Gastroesophageal sphincter (tissue), 4 donors: ENCODE measurements at places on chromosomes 13 and 19.

GRCh38 chr19:31678421-31678820, 329.2 kb upstream of the TSHZ3 start:
- no peak for ATAC-seq

- ATAC-seq, result peak; percentile 58
Observed at GRCh38 chr13:98411617-98412265, 165.2 kb downstream of the STK24 start.

- ATAC-seq, result no peak
Observed at GRCh38 chr19:51091895-51092873, 9.5 kb upstream of the KLK14 start.

- peak; percentile 14 for ATAC-seq
Observed at GRCh38 chr19:34733266-34733745, 737 bp upstream of the ZNF181 start.

DNA sequence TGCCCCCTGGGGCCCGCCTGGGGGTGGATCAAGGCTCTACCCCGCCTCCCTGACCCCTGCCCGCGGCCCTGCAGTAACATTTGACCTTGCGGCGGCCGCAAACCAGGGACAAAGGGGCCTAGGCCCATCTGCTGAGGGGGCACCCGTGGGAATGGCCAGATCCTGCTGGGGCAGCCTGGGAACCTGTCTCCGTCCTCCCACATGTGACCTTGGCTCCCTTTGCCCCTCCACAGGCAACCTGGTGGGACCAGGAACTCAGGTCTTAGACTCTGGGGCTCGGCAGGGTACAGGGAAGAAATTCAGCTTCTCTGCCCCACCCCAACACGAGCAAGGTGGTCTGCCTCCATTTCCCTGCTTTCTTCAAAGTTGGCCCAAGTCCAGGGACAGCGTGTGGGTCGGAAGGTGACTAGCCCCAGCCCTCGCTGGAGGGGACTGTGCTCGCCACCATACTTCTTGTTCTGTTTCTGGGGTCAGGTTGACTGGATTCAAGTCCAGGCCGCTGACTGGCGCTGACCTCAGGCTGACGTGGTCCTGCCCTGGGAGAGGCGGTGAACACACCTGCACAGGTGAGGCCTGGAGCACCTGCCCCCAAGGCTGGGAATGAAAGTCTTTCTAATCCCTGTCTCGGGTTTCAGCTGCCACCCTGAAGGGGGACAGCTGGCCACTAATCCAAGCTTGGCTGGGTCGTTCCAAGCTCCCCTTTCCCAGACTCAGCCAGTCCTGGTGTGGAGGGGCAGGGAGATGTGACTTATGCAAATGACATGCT, 2.5 kb upstream of the NR2F6 start:
- ATAC-seq, result no peak

DNA sequence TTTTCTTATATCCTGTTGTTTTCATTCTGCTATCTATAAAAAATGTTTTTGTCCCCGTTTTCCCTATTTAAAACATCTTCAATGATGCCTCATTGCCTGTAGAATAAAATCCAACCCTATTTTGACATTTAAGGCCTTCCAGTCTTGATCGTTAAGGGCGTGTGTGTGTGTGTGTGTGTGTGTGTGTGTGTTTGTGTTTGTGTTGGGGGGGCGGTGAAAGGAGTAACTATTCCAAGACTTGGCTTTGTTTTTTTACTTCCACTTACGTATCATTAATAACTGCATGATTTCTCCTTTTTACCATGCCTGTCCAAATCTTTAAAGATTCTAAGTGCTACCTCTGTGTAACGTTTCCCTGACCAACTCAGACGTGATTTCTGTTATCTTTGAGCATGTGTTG, 784 bp downstream of the PIBF1 start:
- ATAC-seq, result no peak

GRCh38 chr19:55087542-55087901, 11.9 kb downstream of the EPS8L1 start:
- ATAC-seq, result peak; percentile 5

DNA sequence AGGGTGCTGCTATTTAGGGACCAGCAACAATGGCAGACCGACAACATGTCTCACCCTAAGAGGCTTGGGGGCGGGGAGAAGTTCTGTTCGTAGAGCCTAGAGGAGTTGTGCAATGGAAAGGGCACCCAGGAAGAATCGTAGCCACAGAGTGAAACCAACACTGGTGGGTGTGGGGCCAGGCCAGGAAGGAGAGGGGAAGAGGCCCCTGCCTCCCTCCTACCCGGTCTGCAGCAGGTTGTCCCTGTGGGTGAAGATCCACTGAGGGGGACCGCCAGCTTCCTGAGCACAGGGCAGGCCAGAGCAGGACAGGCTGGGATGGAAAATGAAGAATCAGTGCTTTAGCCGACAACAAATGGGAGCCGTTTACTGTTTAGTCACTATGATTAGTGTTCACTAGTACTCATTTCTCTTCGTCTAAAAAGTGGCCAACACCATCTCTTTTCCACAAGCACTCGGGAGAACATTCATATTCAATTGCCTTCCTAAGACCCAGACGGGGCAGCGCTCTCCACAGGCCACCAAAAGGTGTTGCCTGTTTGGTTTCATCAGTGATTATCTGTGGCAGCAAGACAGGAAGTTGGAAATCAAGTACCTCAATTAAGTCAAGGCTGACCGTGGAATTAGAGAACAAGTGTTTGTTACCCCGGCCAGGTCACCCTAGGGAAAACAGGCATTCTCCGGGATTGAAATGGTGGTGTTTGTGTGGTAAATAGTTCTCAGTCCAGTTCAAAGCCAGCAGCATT, 1.1 kb upstream of the ATP11A start:
- no peak for ATAC-seq

- ATAC-seq, result peak; percentile 44
Observed at GRCh38 chr13:32426990-32427851, 709 bp downstream of the N4BP2L1 start.

DNA sequence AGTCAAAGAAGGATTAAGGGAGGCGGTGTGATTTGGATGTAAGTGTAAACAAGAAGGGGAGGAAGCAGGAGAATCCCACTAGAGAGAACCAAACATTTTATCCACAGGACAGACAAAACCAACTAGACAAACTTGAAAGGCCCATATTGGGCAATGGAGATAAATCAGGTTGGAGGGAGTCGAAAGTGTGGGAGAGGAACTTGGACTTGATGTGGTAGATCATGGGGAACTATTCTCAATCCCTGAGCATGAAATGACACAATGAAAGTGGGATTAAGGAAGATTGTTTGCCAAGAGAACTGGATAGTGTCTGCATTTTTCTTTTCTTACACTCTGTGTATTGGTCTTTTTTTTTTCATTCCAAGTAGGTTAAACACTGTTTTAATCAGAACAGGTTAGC, 17.9 kb downstream of the GPR183 start:
- no peak for ATAC-seq

GRCh38 chr13:50126263-50126992, 111.2 kb downstream of the KCNRG start:
- ATAC-seq, result no peak

DNA sequence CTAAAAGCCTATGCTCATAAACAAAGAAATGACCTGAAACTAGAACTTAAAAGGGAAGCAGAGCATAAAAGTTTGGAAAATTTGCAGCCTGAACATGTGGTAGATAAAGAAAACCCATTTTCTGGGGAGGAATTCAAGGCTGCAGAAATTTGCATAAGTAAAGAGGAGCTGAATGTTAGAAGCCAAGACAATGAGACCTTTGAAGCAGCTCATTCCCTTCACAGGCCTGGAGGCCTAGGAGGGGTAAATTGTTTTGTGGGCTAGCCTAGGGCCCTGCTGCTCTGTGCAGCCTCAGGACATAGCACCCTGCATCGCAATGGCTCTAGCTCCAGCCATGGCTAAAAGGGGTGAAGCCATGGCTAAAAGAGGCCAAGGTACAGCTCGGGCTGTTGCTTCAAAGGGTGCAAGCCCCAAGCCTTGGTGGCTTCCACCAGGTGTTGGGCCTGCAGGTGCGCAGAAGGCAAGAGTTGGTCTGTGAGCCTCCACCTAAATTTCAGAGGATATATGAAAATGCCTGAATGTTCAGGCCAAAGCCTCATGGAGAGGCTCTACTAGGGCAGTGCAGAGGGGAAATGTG, 38.3 kb downstream of the ZIC2 start:
- ATAC-seq, result no peak

- ATAC-seq, result no peak
Observed at GRCh38 chr19:51364200-51365106, 1.7 kb downstream of the ETFB start.

GRCh38 chr13:44440046-44440608, 66.5 kb downstream of the SERP2 start:
- ATAC-seq, result no peak

DNA sequence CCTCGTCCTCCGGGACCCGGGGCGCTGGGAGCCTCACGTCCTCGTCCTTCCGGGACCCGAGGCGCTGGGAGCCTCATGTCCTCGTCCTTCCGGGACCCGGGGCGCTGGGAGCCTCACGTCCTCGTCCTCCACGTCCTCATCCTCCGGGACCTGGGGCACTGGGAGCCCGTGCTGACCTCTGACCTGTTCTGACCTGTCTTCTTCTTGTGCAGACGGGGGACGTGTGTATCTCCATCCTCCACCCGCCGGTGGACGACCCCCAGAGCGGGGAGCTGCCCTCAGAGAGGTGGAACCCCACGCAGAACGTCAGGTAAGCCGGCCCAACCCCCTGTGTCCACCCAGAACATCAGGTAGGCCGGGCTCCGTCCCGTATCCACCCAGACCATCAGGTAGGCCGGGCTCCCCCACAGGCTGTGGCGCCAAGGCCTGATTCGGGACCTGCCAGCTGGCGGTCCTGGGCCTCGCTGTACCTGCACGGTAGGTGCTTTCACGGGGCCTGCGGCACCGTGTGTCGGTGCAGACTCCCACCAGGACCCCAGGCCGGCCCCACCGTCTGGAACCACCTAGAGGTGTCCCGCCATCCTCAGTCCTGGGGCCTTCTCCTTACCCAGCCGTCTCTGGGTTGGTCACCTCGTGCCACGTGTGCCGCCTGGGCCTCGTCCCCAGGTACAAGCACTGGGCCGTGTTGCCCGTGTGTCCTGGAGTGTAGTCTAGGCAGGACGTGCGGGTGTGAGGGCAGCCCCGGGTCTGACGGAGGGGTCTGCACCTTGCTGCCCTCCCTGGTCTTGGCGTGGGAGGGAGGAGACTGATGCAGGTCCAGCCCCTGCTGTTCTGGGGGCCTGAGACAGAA, 4.7 kb downstream of the CDC34 start:
- no peak for ATAC-seq

DNA sequence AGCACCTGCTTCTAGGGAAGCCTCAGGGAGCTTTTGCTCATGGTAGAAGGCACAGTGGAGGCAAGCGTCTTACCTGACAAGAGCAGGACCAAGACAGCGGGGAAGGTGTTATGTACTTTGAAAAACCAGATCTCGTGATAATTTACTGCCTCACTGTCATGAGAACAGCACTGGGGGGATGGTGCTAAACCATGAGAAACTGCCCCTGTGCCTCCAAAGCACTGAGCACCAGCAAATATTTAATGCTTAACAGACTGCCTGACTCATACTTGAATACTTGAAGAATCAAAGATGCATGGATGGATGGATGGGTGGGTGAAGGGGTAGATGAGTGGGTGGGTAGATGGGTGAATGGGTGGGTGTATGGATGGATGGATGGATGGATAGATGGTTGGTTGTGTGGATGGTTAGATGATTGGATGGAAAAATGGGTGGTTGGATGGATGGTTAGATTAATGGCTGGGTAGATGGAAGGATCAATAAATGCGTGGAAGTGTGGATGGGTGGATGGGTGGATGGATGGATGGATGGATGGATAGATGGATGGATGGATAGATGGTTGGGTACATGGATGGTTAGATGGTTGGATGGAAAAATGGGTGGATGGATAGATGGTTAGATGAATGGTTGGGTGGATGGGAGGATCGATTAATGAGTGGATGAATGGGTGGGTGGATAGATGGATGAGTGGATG, 101.1 kb upstream of the IPO5 start:
- no peak for ATAC-seq

- ATAC-seq, result peak; percentile 85
Observed at GRCh38 chr19:31408460-31409124, 59.4 kb upstream of the TSHZ3 start.

- ATAC-seq, result no peak
Observed at GRCh38 chr13:92500192-92500591, 726.4 kb upstream of the GPC6 start.

DNA sequence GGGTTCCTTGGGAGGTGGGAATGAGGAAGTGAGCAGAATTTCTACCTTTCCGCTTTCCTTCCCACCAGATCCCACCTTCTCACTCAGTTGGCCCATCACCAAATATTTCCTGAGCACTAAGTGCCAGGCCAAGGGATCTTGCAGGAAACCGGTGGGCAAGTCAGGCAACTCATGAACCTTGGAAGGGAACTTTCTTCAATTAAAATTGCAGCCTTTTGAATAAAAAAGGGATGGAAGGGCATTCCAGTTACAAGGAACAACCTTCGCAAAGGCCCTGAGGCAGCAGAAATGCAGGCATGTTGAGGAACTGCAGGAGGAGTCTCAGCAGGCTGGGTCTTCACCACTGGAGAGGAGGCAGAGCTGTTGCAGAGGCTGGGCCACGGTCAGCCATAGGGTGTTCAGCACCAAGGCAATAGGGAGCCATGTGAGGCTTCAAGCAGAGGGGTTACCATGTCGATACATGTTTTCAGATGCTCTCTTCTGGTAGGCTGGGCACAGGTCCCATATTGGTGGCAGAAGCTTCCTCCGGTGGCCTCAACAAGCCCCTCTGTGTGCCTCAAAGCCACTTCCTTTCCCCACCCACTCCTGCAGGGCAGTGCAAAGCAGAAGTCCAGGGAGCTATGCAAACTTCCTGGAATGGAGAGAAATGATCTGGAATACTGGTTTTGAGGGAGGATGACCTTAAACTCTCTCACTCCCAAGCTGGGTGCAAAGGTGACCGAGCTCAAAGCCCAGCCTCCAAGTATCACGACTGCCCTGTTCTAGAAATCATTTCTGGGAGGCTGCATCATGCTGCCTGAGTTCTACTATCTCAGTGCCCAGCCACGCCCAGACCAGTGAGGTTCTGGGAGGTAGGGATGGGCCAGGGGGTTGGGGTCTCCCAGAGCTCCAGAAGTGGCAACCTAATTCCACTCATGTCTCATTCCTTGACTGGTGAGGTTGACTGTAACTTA, at the start of gene FUT6:
TSS of gene FUT6 (minus strand) at position 638 of the 953 bp plus-strand sequence. CDS start 7,135 bp downstream, outside the sequence.
- ATAC-seq, result no peak

DNA sequence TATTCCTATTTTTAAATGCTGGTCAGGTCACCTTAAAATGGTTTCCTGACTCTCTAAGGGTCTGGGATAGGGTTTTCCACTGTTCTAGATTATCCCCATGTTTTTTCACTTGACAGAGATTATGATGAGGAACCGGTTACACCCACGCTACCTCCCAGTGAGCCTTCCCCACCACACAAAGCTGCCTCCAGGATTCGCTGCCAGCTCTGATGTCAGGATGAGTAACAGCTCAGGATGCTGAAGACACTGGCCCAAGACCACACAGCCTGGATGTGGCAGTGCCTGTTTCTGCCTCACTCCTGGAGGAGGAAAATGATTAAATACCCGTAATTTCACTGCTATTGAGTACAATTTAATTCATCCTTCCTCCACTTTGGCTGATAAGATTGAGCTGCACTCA, 22.9 kb downstream of the ZNF114 start:
- no peak for ATAC-seq
